GOT3 (cell line): ENCODE measurements at places on chromosomes 12 and 14.

DNA sequence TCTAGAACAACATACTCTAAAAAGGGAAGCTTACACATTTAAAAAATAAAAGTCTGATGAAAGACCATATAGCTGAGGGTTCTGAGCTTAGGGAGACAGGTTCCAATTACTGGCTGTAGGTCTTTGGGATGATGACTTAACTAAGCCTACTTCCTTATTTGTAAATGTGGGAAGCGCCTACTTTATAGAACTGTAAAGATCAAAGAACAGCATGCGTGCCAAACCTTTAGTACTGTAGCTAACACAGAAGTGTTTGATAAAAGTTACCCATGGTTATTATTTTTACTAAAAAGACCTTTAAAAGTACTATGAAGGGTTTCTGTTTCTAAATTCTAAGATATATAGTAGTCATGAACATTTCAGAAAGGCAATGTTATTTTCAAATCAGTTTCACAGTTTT lies 35.7 kb downstream of the STK38L start:
- DNase-seq = no peak

- no peak for DNase-seq
Measured at GRCh38 chr12:88144546-88145468, 2.7 kb downstream of the TMTC3 start.

GRCh38 chr12:10750385-10750727 lies 27.2 kb upstream of the YBX3 start:
- DNase-seq = no peak

GRCh38 chr12:95804291-95804690 lies 13.7 kb upstream of the NTN4 start:
- DNase-seq = no peak

DNA sequence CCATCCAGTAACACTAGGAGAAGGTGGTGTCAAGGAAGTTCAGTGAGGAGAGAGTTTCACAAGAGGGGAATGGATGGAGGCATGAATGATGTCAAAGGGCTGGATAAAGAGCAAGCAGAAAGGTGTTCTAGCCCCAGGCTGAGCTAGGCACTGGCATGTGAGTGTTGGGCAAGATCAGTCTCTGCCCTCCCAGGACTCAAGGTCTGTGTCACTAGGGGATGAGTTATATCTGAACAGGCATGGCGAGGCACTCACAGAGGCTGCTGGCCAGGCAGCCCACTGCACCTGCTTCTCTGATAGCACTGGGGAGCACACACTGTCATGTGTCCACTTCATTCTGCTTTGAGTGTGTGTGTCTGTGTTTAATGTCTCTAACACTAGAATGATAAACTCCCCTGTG lies 903.8 kb downstream of the BCL11B start:
- no peak for DNase-seq

- DNase-seq = no peak
Measured at GRCh38 chr14:95235351-95235750, 78.0 kb upstream of the DICER1 start.

DNA sequence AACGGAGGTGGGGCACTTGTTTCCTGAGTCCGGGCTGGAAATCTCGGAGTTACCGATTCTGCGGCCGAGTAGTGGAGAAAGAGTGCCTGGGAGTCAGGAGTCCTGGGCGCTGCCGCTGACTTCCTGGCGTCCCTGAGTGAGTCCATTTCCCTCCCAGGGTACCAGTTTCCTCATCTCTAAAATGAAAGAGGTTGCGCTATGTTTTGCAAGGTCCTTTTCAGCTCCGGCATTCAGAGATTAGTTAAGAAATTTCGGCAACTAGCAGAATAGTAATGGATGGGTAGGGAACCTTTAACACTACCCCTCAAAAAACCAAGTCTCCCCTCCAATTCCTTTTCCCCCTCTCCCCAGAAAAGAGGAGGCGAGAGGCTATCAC lies 724 bp downstream of the BLOC1S1 start:
- no peak for DNase-seq

- DNase-seq = no peak
Measured at GRCh38 chr14:54168489-54168888, 211.9 kb upstream of the BMP4 start.

DNA sequence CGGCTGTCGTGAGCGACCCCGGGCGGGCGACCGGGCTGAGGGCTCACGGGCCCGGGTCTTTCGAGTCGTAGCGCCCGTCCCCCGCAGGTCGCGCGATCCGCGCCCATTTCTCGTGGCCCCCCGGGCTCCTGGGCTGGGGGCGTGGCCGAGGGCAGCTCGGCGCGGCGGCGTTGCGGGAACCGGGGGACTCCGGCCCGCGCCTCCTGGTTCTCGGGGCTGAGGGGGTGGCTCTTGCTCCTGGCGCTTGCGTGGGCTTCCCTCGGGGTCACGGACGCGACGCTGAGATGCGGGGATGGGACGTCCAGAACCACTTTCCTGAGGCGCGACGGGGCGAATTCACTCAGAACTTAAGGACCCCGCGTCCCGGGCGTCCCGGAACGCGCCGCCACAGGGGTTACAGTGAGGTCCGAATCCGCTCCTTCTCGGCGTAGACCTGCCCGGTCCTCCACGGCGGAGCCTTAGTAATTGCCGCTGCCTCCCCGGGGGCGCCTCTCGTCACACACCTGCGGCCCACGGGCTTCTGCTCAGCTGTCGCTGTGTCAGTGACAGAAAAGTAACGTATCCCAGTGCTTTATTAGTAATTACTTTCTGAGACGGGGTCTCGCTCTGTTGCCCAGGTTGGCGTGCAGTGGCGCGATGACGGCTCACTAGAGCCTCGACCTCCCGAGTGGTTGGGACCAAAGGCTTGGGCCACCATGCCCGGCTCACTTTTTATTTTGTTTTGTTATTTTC lies 606 bp downstream of the EP400 start:
- no peak for DNase-seq

GRCh38 chr12:78119351-78119918 lies 288.7 kb downstream of the NAV3 start:
- DNase-seq = no peak

- DNase-seq = no peak
Measured at GRCh38 chr12:113467502-113468364, 3.9 kb downstream of the LHX5 start.

- no peak for DNase-seq
Measured at GRCh38 chr12:45651029-45651428, 78.5 kb upstream of the ARID2 start.

DNA sequence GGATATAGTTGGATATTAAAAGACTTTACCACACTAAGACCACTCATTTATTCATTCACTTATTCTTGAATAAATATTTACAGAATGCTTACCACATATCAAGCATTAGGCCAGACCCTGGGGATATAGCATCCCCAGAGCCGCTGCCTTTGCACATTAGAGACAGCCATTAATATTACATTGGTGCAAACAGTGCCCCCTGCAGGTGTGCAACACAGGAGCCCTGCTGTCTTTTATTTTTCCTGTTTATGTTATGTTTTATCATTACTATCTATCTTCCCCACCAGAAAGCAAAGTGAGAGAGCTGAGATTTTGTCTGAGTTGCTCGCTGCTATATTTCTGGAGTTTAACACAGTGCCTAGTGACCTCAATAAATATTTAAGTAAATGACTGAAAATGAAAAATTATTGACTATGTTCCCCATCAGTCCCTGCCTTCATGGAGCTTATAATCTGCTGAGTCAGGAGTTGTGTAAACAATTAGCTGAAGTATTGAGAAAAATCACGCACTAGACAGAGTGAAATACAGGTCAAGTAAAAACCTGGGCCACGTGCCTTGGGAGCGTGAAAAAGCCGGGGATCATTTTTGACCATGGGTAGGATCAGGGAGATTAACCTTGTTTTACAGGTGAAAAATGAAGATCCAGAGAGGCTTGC lies 301.6 kb downstream of the PCNX1 start:
- DNase-seq = no peak

GRCh38 chr14:105817971-105818711 lies 291.8 kb downstream of the TMEM121 start:
- no peak for DNase-seq

DNA sequence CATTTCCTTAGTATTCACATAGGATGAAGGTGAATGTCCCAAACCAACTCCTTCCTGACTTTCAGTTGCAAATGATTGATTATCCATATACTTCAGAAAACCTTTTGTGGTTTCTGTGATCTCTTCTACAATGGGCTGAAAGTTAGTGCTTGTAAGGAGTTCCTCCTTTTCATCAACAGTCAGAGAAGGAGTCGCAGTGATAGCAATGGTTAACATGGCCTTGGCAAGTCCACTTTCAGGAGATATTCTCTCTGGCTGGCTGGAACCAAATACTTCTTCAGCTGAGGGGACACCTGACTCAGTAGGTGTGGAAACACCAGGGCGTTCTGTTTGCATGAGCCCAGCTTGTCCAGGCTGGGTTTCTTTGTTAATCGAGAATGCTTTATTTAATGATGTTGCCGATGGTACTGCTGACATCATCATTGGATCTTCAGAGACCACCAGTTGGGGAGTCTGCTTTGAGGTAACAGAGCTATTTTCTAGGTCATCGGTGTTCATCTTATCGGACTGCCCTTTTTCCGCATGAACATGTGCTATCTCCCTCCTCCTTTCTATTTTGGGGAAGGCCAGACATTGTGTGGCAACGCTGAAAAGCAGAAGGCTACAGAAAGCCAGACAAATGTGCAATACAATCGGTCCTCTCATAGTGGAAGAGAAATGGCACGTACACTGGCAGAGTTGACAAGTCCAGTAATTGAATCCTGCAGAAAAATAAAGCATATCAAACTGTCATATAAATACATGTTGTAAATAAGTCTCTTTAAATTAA lies 13.1 kb downstream of the ARMH4 start:
- no peak for DNase-seq

GRCh38 chr12:127150479-127150878 lies 1116.5 kb upstream of the TMEM132C start:
- no peak for DNase-seq

DNA sequence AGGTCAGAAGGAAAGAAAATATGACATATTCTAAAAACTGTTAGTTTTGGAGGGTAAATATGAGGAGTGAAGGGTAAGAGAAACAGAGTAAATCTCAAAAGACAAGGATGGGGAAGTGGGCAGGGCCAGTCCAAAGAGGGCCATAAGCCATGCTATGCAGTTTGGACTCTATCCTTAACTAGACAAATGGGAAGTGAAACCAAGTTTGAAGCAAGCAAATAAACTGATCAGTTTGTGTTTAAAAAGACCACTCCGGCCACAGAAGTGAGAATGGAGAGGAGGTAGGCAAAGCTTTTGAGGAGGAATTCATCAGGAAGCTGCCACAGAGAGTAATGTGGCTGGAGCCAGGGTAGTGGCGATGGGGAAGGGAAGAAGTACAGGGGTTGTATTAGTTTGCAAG lies 37.5 kb upstream of the DAAM1 start:
- DNase-seq = no peak

DNA sequence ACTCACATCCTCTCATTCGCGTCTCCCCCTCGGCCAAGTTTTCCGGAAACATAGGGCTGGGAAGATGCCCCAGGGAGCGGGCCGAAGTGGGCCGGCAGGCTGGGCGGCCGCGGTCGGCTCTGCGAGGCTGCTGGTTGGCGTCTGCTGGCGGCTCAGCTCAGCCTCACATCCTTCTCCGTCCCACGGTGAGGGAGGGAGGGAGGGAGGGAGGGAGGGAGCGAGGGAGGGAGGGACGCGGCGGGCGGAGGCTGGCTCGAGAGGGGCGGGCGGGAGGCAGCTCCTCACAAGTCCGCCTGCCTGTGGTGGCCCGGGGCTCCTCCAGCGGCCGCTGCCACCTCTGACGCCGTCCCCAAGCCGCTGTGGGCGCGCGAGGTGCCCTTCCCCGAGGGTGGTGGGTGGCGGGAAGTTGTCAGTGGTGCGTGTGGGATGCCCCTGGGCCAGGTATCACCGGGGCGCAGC lies 93.8 kb downstream of the RFLNA start:
- DNase-seq = no peak

DNA sequence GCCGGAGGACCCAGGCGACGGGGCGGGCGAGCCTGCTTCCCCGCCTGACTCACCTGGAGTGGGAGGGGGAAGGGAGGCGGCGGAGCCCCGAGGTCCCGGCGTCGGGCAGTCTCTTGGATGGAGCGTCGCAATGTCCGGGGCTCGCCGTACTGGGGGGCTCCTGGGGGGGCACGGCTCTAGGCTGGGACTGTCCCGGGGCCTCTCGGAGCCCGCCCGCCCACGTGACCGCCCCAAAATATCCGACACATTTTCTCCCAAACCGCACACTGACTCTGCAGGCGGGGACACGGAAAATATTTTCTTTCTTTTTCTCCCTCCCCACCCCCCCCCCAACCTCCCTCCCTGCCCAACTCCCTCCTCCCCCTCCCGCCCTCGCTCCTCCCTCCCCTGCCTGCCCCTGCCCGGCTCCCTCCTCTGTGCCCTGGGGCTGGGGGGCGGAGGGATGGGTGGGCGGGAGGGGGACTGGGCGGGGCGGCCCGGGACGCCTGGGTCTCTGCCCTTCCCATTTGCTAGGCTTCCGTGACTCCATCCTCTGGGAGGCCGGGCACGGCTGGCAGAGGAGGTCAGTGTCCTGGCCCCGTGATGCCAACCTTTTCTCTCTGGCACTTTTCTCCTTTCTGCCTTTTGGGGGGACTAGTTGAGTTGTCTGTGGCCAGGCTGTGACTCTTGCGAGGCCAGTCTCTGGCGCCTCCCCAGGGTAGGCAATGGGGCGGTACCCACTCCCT lies at the start of gene RARG:
RARG (minus strand) TSS at position 289 of the 725 bp plus-strand sequence. CDS start 4,664 bp downstream, outside the sequence.
- DNase-seq = peak; percentile 38

DNA sequence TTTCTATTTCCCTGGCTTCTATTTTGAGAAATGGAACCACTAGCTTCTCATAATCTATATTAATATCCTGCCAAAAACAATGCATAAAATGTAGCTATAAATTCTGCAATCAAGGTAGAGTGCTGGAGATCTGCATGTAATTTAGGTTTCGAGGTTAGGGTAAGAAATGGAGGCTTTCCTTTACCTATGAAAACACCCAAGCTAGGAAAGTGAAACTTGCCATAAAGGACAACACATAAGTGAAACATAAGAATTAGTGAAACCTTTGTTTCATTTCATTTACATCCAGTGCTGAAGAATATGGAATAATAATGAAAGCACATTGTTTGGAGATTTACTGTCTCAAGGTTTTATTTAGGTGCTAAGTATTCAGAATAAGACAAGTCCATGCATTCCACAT lies 9.7 kb downstream of the CLEC2A start:
- DNase-seq = no peak

- no peak for DNase-seq
Measured at GRCh38 chr12:6461401-6462233, 8.9 kb downstream of the VAMP1 start.

- DNase-seq = no peak
Measured at GRCh38 chr14:56660677-56661389, 81.2 kb downstream of the TMEM260 start.

GRCh38 chr12:84825149-84825548 lies 87.5 kb downstream of the SLC6A15 start:
- no peak for DNase-seq

DNA sequence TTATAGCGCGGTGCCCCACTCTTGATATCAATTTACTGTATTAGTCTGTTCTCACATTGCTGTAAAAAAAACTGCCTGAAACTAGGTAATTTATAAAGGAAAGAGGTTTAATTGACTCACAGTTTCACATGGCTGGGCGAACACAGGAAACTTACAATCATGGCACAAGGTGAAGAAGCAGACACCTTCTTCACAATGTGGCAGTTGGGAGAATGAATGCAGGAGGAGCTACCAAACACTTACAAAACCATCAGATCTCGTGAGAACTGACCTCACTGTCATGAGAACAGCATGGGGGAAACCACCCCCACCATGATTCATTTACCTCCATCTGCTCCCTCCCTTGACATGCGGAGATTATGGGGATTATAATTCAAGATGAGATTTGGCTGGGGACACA lies 42.3 kb downstream of the FBXO34 start:
- DNase-seq = no peak
